ENCODE measurements at places on chromosomes 11 and 22. TPM values are rescaled to one million over a fixed set of nuclear protein-coding genes. Genes with fewer than 3 reads are reported as not detected.
A peak's percentile ranks its signal among the peaks of the same experiment; 100 is the strongest.

DNA sequence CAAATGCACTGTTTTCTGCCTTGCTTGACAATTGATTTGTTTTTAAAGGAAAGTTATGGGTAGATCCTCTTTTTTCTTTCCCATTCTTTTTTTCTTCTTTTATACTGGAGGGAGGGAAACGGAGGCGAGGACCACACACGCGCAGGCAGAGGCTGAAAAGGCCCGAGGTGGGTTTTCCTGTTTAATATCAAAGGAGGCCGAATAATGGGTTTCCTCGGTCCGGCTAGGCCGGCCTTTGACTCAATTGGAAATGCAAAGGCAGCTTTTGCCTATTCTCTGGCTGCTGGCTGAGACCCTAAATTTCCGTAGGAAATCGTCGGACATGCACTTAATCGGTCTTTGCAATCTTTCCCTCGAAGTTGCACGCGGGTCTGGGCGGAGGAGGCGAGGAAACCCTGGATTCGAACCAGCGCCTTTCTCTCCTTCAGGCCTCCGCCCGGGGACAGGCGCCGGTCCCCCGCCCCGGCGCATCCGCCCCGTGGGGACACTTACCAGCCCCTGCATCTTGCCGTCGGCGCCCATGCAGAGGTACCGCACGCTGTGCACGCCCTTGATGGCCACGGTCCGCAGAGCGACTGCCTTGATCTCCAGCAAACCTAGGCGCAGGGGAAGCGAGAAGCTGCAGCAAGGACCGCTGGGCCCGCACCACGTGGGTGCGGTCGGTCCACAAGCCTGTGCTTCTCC lies 911 bp downstream of the FGF19 start:
- no peak for DNase-seq

DNA sequence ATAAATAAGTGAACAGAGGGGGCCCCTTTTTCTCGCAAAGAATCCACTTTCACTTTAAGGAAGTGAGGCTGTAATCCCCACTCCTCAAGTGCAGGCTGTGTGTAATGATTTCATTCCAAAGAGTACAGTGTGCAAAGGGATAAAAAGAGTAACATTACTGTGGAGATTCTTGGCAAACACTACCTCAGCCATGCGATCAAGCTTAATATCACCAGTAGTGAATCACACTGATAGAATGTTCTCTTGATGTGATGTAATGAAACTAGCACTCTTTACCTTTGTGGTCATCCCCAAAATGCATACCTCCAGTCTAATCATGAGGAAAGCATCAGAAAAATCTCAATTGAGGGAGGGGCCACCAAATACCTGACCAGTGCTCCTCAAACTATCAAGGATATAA lies 246.1 kb upstream of the CHORDC1 start:
- no peak for DNase-seq

- no peak for DNase-seq
These were observed 186.5 kb downstream of the KIF18A start for GRCh38 chr11:27921472-27921871.

GRCh38 chr11:22792497-22792896 lies 37.1 kb downstream of the SVIP start:
- no peak for DNase-seq

GRCh38 chr11:3808861-3809623 lies 682 bp downstream of the PGAP2 start:
- peak; percentile 46 for DNase-seq

DNA sequence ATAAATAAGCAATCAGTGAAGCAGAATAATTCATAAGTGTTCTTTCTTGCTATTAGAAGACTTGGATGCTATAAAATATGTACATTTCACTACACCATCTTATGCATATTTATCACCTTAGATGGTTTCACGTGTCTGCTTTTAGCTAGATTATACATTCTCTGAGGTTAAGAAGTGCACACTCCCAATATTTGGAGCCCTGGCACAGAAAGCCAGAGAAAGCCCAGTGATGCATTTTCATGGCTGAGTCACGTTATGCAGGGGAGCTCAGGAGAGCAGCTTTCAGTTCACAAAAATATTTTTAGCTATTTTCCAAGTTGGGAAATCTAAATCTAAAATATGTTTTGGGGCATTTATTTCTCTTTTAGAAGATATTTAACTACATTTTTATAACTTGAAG lies 5.1 kb upstream of the TP53AIP1 start:
- no peak for DNase-seq

DNA sequence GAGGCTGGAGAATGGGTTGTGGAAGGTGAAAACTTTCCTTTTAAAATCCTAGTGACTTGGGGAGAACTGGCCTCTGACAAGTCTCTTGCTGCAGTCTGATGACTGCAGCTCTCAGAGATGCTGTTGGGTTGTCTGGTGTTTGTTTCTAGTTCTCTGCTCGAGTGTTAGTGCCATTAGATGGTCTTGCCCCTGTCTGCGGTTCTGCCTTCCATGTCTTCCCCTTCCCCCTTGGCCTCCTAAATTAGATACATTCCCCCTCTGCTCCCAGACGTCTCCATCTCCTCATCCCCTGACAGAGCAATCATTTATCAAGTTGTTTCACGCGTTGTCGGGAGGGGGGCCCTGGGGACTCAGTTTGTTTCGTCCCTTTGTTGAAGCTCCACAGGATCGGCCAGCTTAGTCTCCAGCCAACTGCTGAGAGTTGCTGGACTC lies 67.7 kb downstream of the CECR2 start:
- DNase-seq, result no peak

- no peak for DNase-seq
These were observed 63.4 kb upstream of the CARD18 start for GRCh38 chr11:105202844-105203548.

DNA sequence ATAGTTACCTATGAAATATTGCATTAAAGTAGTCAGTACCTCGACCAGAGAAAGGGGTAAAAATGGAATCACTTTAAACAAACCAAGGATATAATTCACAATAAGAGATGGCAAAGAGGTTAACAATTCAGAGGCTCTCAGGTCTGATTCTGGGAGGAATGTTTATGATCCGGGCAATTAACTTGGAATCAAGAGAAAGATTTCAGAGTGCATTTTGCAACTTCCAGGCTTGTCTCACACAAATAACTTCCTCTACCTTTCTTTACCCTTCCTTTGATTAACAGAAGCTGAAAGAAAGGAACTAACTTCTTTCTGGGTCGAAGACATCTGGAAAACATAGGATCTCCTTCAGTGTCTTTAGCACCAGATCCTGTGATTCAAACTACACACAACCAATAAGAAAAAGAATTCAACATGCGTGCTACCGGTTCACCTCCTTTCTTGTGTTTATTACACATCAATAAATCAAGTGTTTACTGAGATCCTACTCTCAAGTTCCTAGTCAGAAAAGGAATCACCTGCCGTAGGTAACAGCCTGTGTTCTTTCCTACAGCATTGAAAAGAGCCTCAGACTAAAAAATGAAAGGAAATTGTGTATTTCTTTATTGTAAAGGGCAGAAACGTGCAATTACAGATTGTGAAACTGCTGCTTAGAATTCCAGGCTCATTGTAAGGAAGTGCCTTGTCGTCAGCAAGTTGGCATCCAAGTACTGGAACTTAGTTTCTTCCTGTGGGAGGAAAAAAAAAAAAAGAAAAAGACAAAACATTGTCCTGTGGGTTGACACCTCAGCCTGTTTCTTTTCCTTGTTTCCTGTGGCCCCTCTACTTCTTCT lies 29.5 kb downstream of the CARD18 start:
- no peak for DNase-seq

- DNase-seq, result peak; percentile 65
These were observed 11.7 kb upstream of the SORL1-AS1 start for GRCh38 chr11:121464352-121464946.

GRCh38 chr11:130414107-130415080 lies 14.0 kb downstream of the ADAMTS8 start:
- DNase-seq, result no peak

- DNase-seq, result no peak
These were observed 100.1 kb downstream of the DBX1 start for GRCh38 chr11:20060181-20060580.

- no peak for DNase-seq
These were observed 34.4 kb downstream of the TRMU start for GRCh38 chr22:46369716-46370583.

The ACCS gene
- 31.8 TPM for total RNA-seq

The MPZL3 gene
- total RNA-seq, result 6.2 TPM

The MUC5AC gene
- 0.05 TPM for total RNA-seq

The HIKESHI gene
- 29.4 TPM for total RNA-seq

The TMEM41B gene
- 54.6 TPM for total RNA-seq

The SCGB1D1 gene
- total RNA-seq, result not detected

All from prostate gland (tissue), 2 donors.